H7 (cell line): ENCODE measurements at places on chromosomes 4 and X.
A peak's percentile ranks its signal among the peaks of the same experiment; 100 is the strongest.

DNA sequence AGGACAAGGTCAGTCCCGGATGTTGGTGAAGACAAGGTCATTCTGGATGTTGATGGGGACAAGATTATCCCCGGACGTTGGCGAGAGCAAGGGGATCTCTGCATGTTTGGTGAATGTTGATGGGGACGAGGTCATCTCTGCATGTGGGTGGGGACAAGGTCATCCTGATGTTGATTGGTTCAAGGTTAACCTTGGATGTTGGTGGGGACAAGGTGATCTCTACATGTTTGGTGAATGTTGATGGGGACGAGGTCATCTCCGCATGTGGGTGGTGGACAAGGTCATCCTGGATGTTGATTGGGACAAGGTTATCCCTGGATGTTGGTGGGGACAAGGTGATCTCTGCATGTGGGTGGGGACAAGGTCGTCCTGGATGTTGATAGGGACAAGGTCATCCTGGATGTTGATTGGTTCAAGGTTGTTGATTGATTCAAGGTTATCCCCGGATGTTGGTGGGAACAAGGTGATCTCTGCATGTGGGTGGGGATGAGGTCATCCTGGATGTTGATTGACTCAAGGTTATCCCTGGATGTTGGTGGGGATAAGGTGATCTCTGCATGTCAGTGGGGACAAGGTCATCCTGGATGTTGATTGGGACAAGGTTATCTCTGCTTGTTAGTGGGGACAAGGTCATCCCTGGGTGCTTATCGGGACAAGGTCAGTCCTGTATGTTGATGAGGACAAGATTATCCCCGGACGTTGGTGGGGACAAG is 28.8 kb upstream of the PLCXD1 start:
- no peak for DNase-seq

DNA sequence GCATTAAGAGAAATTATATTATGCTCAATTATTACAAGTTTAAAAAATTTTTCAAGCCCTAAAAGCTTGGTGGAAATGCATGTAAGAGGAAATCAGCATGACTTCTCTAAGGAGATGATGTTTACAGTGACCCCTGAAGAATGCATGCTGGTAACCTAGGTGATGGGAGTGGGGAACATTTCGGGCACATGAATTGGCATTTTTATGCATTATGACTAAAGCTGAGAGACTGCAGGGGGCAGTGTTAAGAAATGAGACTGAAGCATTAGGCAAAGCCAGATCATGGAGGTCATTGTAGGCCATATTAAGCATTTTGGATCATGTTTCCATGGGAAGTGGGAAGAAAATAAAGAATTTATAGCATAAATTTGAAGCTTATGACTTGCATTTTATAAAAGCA is 421.3 kb downstream of the FAT4 start:
- DNase-seq = peak; percentile 10

GRCh38 chrX:153640045-153640686 is 6.8 kb upstream of the DUSP9 start:
- peak; percentile 57 for DNase-seq

GRCh38 chr4:15245006-15245530 is 182.8 kb upstream of the C1QTNF7 start:
- no peak for DNase-seq

- DNase-seq = no peak
Measured at GRCh38 chrX:68934922-68935321, 106.1 kb downstream of the EFNB1 start.

DNA sequence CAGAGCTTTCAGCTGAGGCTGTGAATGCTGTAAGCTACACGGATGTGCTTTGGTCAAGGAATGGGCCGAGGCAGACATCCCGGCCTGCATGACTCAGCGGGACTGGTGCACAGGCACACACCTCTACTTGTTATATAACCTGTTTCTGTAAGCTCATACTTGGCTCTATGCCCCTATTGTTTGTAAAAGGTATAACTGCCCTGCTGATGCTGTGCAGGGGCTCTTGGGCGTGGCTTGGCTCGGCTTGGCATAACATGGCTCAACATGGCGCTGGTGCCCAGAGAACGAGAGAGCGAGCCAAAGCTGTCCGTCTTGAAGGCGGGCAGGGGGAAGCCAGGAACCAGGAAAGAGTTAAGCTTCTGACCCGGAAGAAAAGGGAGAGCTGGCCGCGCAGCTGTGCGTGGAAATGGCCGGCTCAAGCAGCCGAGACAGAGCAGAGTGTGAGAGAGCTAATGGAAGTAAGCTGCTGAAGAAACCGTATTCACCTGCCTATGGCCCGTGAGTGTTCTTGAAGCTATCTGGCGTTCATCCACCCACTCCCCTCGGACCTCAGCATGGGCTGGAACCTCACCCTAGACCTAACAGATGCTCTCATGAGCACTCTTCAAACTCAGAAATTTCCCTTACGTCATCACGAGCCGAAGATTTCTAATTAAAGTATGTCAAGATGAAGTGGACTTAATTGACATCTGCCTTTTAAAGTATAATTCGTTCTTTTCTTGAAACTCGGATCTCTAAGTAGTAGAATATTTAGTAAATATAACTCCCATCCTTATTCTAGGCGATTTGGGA is 286.3 kb upstream of the AGA start:
- DNase-seq = no peak
